SJCRH30 (cell line): ENCODE measurements at places on chromosomes 2 and 18. TPM values are rescaled to one million over a fixed set of nuclear protein-coding genes. Genes with fewer than 3 reads are reported as not detected.
A peak's percentile ranks its signal among the peaks of the same experiment; 100 is the strongest.

- H3K36me3 ChIP-seq, result no peaks in the 10 kb centered on the region
- H3K27me3 ChIP-seq, result no peaks in the 10 kb centered on the region
- DNase-seq, result no peak
- H3K4me1 ChIP-seq, result no peaks in the 10 kb centered on the region
- no peak overlapping the region for H3K4me3 ChIP-seq
Observed at GRCh38 chr18:56284319-56284718, 354.1 kb downstream of the TXNL1 start.

DNA sequence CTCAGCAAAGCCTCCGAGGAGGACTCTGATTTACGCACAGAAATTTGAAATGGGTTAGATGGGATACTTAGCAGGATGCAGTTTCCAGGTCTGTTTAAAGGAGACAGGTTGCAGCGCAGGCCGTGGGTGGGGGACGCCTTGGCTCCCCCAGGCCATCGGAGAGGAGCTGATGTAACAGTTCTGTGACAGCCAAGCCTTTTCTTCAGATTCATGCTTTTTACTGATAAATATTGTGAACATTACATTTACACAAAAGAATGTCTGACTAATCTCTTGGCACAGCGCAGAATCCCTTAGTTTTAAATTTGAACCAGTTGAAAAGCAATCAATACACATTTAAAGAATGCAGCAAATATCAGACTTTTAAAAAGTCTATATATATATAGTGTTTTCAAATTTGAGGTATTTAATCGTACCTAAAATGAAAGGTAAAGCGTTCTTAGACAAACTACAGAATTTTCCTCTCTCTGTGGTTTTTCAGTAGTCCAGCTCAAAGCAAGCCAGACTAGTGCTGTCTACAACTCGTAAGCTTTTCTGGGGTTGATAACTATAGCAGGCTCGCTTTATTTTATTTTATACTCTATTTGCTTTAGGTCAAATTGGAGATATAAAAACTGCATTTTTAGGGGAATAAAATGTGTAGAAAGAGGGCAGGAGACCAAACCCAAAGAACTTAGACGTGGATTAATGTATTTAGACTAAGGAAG, 221.9 kb downstream of the PIEZO2 start:
- no peaks in the 10 kb centered on the region for H3K36me3 ChIP-seq
- peaks cover 22% of the 10 kb centered on the region for H3K4me1 ChIP-seq
- H3K27me3 ChIP-seq, result no peaks in the 10 kb centered on the region
- H3K4me3 ChIP-seq, result peak overlapping the region; percentile 46
- H3K27ac ChIP-seq, result peak overlapping the region; percentile 88

- H3K27me3 ChIP-seq, result no peaks in the 10 kb centered on the region
- peak overlapping the region; percentile 43 for H3K4me3 ChIP-seq
- H3K27ac ChIP-seq, result no peak overlapping the region
- H3K4me1 ChIP-seq, result no peaks in the 10 kb centered on the region
- no peaks in the 10 kb centered on the region for H3K36me3 ChIP-seq
Observed at GRCh38 chr2:33706410-33706809, 107.3 kb upstream of the FAM98A start.

DNA sequence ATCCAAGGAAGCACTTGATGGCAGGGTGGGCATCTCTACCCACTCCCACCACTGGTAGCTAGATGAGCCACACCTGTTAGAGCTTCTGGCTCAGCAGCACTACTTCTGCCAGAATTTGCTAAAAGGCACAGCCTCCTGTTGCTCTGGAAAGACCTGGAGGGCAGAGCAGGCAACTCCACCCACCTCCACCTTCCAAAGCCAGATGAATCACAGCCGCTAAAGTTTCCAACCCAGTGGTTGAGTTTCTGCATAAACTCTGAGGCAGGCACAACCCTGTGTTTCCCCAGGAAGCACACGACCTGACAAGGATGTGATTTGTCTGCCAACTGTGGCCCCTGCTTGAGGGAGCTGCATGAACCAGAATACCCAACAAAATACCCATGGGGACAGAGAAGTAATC, 111.6 kb upstream of the GCFC2 start:
- H3K27ac ChIP-seq, result no peak overlapping the region
- H3K4me3 ChIP-seq, result no peak overlapping the region
- DNase-seq, result no peak
- H3K36me3 ChIP-seq, result no peaks in the 10 kb centered on the region

The ICA1L gene
- total RNA-seq, result 4.8 and 5.8 TPM in 2 replicates

The SEPTIN10 gene
- 64.8 and 72.5 TPM in 2 replicates for total RNA-seq

The CRYGC gene
- not detected in 2 replicates for total RNA-seq

- DNase-seq, result no peak
- H3K27me3 ChIP-seq, result 0 out of 2 replicates have a peak, but pooled peaks cover 4% of the 10 kb centered on the region
- H3K27ac ChIP-seq, result no peak overlapping the region
- no peak overlapping the region for H3K4me3 ChIP-seq
- peaks cover 4% of the 10 kb centered on the region for H3K36me3 ChIP-seq
Observed at GRCh38 chr2:66448136-66448991, 13.4 kb downstream of the MEIS1 start.

- H3K36me3 ChIP-seq, result no peaks in the 10 kb centered on the region
- no peak overlapping the region for H3K27ac ChIP-seq
- DNase-seq, result no peak
- H3K4me3 ChIP-seq, result no peak overlapping the region
- peaks cover 4% of the 10 kb centered on the region; the same call in 1 of the 2 replicates for H3K4me1 ChIP-seq
- H3K27me3 ChIP-seq, result no peaks in the 10 kb centered on the region; the same call in 1 of the 2 replicates
Observed at GRCh38 chr2:121155502-121156056, 129.4 kb downstream of the TFCP2L1 start.

DNA sequence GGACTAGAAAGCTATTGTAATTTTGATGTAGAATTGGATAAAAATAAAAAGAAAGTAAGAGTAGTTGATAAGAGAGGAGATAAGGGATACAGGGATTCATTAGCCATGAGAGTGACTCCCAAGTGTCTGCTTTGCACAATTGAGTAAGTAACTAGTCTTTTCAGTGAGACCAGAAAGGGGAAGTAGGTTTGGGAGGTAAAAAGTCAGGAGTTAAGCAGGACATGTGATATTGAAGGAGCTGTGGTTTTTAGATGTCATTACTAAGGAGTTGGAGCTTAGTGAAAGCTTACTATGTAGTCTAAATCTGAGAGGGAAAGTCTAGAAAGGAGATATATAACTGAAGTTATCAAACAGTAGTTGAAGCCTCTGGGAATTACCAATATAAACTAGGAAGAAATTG, 93.4 kb downstream of the SLC5A7 start:
- DNase-seq, result no peak
- H3K36me3 ChIP-seq, result no peaks in the 10 kb centered on the region
- 0 out of 2 replicates have a peak, but pooled peaks cover 6% of the 10 kb centered on the region for H3K27me3 ChIP-seq
- no peak overlapping the region for H3K27ac ChIP-seq
- no peaks in the 10 kb centered on the region for H3K4me1 ChIP-seq

- H3K4me3 ChIP-seq, result no peak overlapping the region
- no peaks in the 10 kb centered on the region; the same call in 1 of the 2 replicates for H3K4me1 ChIP-seq
- no peak overlapping the region for H3K27ac ChIP-seq
- DNase-seq, result no peak
Observed at GRCh38 chr2:140895378-140895777, 1235.4 kb downstream of the LRP1B start.

The CCDC85A gene
- not detected in 2 replicates for total RNA-seq

The FSHR gene
- not detected in 2 replicates for total RNA-seq

The KIDINS220 gene
- total RNA-seq, result 43.6 and 53.4 TPM in 2 replicates

The RUFY4 gene
- not detected in 2 replicates for total RNA-seq

DNA sequence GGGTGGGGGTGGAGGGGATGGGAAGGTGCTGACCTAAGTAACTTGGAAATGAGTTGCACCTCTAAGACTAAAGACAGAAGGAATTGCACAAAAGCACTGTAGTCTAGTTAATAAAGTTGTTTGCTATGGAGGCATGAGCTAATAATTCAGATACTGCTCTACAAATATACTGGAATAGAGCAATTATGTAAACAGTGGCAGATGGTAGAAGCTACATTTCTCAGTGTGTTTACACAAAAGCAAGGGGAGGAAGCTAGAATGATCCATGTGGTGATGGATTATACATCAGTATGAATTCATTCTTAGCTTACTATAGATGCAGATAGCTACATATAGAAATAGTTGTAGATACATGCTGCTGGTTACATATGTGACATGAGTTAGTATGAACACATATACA, 27.6 kb upstream of the UBE2F start:
- DNase-seq, result no peak
- H3K27ac ChIP-seq, result no peak overlapping the region
- no peaks in the 10 kb centered on the region for H3K27me3 ChIP-seq
- no peak overlapping the region for H3K4me3 ChIP-seq
- no peaks in the 10 kb centered on the region for H3K36me3 ChIP-seq
- no peaks in the 10 kb centered on the region; the same call in 1 of the 2 replicates for H3K4me1 ChIP-seq

DNA sequence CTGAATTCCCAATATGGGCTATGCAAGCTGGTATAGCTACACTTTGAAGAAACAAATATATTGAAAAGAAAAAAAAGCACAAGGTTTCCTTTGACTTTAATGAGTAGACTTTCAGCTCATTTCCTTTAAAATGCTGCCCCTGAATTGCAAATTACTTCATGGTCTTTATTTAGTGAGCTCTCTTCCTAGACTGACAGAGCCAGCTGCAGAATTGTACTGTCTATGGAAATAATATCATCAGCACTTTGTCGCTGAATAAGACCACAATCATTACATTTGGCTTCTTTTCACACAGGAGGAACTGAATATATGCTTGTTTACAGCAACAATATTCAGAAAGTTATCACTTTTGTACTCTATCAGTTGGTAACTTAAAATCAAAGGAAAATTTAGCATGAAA, 41.7 kb downstream of the ARL5A start:
- peaks cover 4% of the 10 kb centered on the region; the same call in 1 of the 2 replicates for H3K36me3 ChIP-seq
- DNase-seq, result peak; percentile 87
- H3K4me1 ChIP-seq, result peaks cover 21% of the 10 kb centered on the region
- peak overlapping the region; percentile 19 for H3K4me3 ChIP-seq

DNA sequence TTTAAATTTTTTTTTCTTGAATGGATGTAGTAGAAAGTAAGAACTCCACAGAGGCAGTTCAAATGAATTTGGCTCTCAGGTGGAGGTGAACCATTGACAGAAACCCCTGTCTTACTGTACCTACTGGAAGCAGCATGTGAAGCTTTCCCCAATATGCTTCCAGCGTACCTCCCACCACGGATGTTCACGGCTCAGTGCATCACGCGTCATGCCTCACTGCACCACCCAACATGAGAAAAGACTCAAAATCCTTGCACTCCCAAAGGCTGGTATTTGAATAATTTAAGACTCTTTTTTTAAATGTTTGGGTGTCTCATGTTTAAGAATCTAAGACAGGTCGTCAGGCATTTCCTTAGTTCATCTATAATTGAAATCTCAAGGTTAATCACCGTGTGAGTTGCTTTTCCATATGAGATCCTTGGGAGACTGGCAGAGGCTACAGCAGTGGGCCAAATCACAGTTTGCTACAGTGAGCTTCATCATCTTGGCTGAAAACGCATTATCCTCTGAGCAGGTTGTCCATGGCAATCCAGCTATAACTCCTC, 846.4 kb downstream of the DCDC2C start:
- H3K4me1 ChIP-seq, result peaks cover 21% of the 10 kb centered on the region
- no peak overlapping the region for H3K27ac ChIP-seq
- no peak overlapping the region for H3K4me3 ChIP-seq
- no peaks in the 10 kb centered on the region for H3K36me3 ChIP-seq
- DNase-seq, result no peak

The KIAA2012 gene
- total RNA-seq, result 0.08 TPM in 1 of 2 replicates, not detected in the other

GRCh38 chr2:63817382-63817781, 24.3 kb upstream of the UGP2 start:
- peaks cover 18% of the 10 kb centered on the region for H3K4me1 ChIP-seq
- no peaks in the 10 kb centered on the region for H3K36me3 ChIP-seq
- no peak overlapping the region for H3K27ac ChIP-seq
- no peak overlapping the region for H3K4me3 ChIP-seq
- no peak for DNase-seq

DNA sequence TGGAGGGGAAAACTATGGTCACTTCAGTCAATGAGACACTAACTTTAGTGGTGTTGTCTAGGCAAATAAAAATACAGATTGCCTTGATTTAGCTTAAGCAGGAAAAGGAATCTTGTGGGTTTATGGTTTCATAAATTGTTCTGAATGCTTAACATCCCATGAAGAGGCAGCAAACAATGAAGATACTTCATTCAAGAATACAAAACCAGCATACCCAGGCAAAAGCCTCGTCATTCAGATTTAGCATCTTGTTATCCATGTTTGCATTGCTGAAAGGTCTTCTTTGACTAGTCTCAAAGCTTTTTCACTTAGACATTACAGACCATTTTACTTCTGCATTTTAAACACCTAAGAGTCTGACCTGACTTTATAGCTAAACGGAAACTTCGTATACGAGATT, 272.7 kb upstream of the FSHR start:
- H3K4me1 ChIP-seq, result no peaks in the 10 kb centered on the region
- no peak for DNase-seq
- 0 out of 2 replicates have a peak, but pooled peaks cover 3% of the 10 kb centered on the region for H3K27me3 ChIP-seq
- H3K36me3 ChIP-seq, result no peaks in the 10 kb centered on the region
- no peak overlapping the region for H3K27ac ChIP-seq

GRCh38 chr2:226578879-226579278, 220.7 kb downstream of the IRS1 start:
- no peaks in the 10 kb centered on the region for H3K27me3 ChIP-seq
- no peak overlapping the region for H3K27ac ChIP-seq
- peaks cover 14% of the 10 kb centered on the region for H3K4me1 ChIP-seq
- DNase-seq, result no peak
- H3K4me3 ChIP-seq, result no peak overlapping the region
- H3K36me3 ChIP-seq, result no peaks in the 10 kb centered on the region

The DPP4 gene
- total RNA-seq, result 0.08 TPM in 1 of 2 replicates, not detected in the other

The SKA1 gene
- 41.1 and 49.9 TPM in 2 replicates for total RNA-seq
